ENCODE measurements at places on chromosomes 5 and 9.

DNA sequence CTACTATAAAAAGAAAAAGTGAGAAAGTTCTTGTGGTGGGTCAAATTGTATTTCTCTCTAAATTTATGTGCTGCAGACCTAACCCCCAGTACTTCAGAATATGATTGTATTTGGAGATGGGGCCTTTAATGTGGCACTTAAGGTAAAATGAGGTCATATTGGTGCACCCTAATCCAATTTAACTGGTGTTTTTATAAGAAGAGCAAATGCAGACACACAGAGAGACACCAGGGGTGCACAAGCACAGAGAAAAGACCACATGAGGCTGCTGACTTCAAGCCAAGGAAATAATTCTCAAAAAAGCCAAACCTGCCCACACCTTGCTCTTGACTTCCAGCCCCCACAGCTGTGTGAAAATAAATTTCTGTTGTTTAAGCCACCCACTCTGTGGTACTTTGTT lies 80.2 kb upstream of the HTR4 start:
- no peak for DNase-seq

GRCh38 chr5:102974177-102974576 lies 145.8 kb downstream of the GIN1 start:
- DNase-seq = no peak

DNA sequence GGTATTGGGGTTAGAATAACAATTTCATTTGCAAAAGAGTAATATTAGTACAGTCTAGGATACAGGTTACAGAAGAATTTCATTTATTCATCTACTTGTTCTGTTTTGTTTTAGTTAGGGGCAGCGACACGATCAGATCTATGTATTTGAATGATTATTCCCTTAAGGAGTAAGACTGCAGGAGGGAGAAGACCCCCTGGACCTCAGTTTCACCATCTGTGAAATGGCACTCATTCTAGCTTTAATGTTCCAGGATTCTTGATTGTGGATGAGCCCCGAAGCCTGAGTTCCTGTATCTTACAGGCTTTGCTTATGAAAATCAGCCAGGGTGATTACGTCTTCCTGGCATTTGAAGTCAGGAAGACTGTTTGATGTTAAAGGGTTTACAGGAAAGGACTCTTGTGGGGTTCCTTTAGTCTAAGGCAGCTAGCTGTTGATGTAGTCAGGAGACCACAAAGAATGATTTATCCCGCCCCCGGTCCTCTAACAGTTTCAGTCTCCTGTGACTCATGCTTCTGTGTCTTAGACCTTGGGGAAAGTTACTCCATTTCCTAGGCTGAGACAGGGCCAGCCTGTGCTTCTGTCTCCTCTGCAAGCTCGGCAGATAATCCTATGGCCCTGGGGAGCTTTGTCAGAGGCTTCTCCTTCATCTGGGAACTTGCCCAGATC lies 11.5 kb downstream of the SMIM3 start:
- DNase-seq = no peak

GRCh38 chr5:34627794-34628193 lies 28.3 kb upstream of the RAI14 start:
- DNase-seq = no peak

DNA sequence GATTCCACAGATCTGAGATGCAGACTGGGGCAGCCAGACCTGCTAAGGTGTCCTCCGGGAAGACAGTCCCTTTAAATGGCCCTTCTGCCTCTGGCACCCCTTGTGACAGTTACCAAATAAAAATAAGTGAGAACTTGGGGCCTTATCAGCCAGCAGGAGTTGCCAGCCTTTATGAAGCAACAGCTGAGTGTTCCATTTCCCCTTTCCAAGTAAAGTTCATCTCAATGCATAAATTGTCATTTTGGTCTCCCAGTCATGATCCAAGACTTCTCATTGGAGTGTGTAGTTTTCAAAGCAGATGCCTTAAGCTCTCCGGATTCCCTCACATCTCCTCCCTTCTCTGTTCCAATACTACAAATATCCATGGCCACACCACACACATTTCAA lies 4.1 kb downstream of the PTCH1 start:
- no peak for DNase-seq

DNA sequence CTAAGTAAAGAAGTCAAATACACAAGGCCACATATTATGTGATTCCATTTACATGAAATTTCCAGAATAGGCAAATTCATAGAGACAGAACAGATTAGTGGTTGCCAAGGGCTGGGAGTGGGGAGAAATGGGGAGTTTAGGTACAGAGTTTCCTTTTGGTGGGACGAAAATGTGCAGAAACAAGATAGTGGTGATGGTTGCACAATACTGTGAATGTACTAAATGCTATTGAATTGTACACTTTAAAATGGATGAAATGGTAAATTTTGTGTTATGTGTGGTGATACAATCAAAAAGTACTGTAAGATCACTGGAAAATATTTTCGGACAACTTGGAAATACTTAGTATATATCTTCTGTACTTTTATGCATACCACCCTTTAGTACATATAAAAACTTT lies 15.0 kb downstream of the ECM2 start:
- DNase-seq = no peak

- DNase-seq = no peak
Measured at GRCh38 chr9:114071197-114071795, 6.8 kb downstream of the AMBP start.

GRCh38 chr5:82218374-82219156 lies 59.6 kb downstream of the RPS23 start:
- DNase-seq = no peak

DNA sequence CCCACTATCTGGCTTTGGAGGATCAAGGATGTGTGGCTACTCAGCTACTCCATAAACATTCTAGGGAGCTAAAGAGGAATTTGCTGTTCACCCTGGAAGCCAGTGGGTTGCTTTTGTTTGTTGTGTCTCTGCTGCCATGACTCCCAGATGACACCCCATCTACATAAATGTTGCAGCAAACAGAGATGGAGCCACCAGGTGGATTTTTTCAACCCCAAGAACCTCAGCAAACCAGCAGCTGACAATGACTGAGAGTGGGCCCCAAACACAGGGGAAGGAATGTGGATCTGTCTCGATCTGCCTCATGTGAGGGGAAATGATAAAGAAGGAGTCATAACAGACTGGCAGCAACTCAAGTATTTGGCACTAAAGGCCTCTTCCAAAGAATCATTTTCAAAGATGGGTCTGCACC lies 132.7 kb upstream of the TNC start:
- no peak for DNase-seq

DNA sequence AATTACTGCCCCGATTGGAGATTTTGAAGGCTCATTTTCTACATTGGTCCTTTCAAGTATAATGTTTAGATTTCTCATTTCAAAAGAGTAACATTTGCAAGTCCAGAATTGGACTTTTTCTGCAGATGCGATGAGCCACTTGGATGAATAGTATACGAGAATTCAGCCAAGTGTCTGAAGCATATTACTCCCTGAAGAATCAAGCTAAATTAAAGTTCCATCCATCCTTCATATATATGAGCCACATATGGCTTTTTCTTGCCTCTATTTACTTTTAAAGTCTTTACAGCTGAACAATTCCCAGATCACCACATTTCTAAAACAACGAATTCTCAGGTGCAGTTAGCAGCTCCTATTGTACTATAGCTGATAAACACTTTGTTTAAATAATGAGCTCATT lies 288.7 kb downstream of the CEMIP2 start:
- no peak for DNase-seq

DNA sequence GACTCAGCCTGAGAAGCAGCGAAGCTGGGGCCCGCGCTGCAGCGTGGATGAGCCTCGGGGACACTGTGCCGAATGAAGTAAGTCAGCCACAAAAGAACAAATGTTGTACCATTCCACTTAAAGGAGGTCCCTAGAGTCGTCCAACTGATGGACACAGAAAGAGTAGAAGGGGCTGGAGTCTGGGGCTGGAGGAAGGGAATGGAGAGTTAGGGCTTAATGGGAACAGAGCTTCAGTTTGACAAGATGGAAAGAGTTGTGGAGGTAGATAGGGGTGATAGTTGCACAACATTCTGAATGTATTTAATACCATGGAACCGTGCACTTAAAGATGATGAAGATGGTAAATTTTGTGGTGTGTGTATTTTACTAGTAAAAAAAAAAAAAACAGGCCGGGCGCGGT lies 119.9 kb downstream of the EHMT1 start:
- DNase-seq = no peak

- no peak for DNase-seq
Measured at GRCh38 chr9:121225240-121225639, 23.6 kb upstream of the RAB14 start.

GRCh38 chr5:78615697-78616096 lies 32.9 kb downstream of the LHFPL2 start:
- DNase-seq = no peak

GRCh38 chr5:76422227-76422626 lies 19.1 kb downstream of the IQGAP2 start:
- DNase-seq = no peak

DNA sequence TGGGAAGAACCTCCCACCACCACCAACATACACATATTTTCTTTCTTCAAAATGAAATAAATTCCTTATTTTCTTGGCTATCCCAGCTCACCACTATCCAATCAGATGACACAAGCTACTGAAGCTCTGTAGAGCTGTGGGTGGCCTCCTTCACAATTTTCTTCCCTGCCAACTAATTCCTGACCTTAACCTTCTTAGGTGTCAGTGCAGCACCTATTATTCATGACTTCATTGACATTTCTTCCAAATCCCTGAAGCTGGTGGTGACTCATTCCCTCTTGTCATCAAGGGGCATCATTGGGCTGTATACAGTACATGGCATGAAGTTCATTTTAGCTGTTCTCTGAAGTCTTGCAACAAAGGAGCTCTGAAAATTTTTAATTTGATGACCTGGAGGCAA lies 42.0 kb upstream of the ADRA1B start:
- DNase-seq = no peak

GRCh38 chr5:29079771-29080170 lies 2041.4 kb upstream of the CDH9 start:
- no peak for DNase-seq

DNA sequence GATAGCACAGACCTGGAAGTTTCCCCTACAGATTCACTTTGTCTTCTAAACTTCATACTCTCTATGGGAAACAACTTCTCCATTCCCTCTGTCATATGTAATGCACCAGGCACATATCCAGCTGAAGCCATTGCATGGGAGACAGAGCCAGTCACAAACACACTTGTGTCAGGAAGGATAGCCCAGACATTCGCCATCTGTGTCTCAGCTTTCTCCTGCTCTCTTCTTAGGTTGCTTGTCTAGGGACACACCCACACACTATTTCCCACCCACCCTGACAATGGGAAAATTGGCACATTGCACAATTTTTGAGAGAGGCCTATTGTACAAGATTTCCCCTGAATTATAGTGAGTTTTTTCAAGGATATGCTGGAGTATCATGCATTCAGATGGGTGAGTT lies 158.4 kb upstream of the MPDZ start:
- DNase-seq = no peak

GRCh38 chr5:100641833-100642232 lies 106.7 kb downstream of the FAM174A start:
- DNase-seq = no peak

GRCh38 chr9:89606049-89606623 lies 1.3 kb downstream of the GADD45G start:
- DNase-seq = peak; percentile 59

DNA sequence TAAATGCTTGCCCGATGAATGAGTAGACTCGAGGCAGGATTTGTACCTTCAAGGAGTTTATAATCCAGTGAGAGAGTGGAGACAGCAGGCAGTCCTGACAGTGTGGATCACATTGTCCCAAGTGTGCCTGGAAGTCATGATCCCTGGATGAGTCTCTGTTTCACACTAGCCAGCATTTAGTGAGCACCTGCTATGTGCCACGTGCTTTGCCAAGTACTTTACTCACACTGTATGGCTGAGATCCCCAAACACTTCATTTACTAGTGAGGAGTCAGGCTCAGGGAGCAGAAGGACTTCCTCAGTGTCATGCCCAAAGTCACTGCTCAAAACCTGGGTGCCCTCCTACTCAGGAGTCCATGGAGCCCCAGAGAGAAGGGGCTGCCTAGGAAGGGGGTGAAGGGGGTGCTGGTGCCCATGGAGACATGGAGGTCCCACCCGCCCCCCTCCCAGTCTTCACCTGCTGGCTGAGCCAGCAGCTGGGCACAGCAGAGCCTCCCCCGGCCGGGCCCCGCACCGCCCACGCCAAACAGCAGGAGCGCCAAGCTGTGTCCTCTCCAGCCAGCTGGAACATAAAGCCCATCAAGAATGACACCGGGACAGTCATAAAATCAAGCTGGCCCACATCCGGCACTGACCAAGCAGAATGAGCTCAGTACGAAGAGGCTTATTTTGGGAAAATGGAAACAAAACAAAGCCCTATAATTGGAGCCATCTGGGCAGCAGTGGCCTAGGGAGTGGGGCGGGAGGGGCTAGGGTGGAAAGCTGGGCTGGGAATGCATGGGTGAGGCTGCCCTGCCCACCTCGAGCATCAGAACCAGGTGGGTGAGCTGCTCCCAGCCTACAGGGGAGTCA lies 10.6 kb downstream of the LAMC3 start:
- no peak for DNase-seq

DNA sequence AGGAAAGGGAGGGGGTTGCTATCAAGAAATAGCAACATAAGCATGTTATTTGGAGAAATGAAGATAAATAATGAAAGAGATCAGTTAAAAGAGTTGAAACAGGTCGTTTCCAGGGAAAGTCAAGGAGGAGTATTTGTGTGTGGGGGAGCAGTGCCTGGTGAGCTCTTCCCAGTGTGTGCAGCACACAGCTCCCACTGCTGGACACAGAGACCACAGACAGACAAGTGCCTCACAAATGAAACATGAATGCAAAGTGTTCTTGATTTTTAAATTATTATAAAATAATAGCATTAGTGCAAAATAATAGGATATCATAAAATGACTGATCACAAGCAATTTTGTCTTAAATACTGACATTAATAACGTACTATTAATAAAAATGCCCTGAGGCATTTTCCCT lies 40.8 kb downstream of the LIFR start:
- no peak for DNase-seq

DNA sequence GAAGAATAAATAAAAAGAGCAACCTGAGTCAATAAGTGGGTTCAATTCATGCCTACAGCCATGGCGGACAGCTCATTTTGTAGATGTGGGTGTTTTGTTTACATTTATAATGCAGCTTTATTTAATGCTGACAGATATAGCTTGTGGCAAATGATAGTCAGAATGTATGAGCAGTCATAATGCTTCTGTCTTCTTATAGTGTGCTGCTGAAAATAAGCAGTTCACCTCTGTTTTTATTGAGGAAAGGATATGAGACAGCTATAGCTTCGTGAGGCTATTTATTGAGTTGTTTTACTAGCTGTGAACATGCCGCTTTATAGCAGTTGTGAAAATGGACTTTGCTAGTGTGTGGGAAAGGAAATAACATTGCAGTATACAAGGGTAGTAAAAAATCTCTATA lies 147.4 kb downstream of the PBX3 start:
- DNase-seq = no peak

- no peak for DNase-seq
Measured at GRCh38 chr5:73663161-73663859, 37.3 kb downstream of the ARHGEF28 start.

GRCh38 chr5:175895686-175896102 lies 24.3 kb downstream of the CPLX2 start:
- DNase-seq = no peak

GRCh38 chr5:91146905-91147600 lies 236.1 kb downstream of the ARRDC3 start:
- DNase-seq = no peak

GRCh38 chr9:15824310-15824709 lies 271.5 kb downstream of the CCDC171 start:
- DNase-seq = no peak

Data from NCI-H1417 treated with DMSO at 0.1 percent for 48 hours (cell line).